Heart right ventricle (tissue), 16 donors: ENCODE measurements at places on chromosomes 3 and 15. TPM values are rescaled to one million over a fixed set of nuclear protein-coding genes. Genes with fewer than 3 reads are reported as not detected.

DNA sequence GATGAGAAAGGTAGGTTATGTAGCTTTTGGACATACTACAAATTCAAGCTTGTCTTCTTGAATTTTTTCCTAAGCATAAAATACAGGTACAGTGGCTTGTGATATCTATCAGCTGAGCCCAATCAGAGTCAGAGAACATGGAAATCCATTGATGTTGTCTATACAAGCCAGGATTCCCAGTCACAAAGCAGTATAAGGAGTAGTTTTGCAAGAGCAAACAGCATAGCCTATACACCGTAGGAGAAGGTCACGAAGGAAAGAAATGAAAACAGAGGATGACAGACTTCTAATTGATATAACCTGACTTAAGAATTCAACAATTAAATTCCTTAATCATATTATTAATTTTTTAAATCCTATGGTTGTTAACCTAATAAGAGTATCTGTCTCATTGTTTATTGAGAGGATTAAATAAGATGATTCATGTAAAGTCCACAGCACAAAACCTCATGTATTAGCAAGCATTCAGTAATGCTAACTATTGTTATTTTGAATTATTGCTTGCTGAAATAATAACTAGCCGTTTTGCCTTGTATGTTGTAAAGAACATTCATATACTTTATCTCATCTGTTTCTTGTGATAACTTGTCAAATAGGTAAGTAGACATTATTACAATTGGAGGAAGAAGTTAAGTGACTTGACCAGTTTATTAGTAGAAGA lies 276.6 kb upstream of the ZPLD1 start:
- DNase-seq, result no peak

DNA sequence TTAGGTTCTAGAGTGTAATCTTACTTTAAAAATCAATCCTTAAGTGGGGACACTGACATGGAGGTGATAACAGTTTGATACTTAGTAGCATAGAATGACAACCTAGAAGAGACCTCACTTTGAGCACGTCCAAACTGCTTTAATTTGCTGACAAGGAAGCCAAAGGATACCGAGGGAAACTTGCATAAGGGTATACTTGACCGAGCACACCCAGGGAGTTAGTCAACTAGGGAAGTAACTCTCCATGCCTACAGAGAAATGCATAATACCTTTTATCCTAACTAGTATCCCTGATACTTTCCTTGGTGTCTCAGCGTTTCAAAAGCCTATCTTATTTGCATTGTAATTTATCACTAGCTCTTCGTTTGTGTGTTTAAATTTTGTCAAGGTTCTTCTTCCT lies 5.5 kb upstream of the TPRG1 start:
- no peak for DNase-seq

Gene PLSCR5
- total RNA-seq, result not detected

DNA sequence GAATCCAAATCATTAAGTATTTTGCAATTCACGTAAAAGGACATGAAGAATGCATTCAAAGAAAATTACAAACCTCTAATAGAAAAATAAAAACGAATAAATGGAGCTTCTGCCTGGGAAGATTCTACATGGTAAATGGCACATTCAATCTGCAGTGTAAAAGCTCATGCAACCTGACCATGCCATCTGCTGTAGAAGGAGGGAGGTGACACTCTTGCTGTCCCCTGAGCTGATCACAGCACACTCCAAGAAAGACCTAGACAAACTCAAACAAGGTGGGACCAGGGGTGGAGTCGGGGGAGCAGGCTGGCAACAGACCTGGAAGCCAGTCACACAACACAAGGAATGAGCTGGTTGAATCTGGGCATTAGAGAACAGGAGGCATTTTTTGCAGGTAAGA lies 101.8 kb downstream of the BDH1 start:
- DNase-seq, result no peak

- DNase-seq, result no peak
Observed at GRCh38 chr15:84684092-84684491, 26.1 kb upstream of the NMB start.

DNA sequence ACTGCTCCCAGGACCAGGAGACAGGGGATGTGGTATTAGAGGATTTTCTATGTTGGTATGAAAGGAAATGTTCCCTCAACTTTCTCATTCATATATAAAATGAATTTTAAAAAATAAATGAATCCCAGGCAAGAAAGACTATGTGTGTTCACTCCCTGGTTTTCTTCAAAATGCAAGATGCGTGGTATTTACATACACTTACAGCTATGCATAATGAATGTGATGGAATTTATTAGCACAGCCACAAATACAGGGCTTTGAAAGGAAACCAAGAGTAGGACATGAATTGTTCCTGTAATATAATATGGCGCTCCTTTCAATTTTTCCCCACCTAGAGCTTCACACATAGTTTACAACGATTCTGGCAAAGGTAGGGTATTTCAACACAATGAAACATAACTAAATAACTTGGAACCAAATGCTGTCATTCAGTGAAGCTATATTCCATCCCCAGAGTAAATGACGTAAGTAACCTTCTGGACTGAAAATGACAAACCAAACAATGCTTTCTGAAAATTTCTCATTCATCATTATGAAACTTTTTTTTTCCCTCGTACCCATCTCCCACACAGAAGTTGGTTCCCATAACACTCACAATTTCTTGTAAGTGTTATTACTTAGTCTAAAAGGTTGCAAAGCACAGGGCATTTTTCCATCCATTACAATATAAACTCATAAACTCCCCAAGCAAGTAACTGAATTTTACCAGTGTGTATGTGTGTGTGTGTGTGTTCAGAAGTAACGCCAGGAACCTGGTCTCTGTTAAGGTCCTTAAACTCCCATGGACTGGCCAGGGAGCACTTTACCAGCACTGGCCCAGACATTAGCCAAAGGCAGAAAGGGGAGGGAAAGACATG lies 41.8 kb downstream of the CBLB start:
- DNase-seq, result no peak

DNA sequence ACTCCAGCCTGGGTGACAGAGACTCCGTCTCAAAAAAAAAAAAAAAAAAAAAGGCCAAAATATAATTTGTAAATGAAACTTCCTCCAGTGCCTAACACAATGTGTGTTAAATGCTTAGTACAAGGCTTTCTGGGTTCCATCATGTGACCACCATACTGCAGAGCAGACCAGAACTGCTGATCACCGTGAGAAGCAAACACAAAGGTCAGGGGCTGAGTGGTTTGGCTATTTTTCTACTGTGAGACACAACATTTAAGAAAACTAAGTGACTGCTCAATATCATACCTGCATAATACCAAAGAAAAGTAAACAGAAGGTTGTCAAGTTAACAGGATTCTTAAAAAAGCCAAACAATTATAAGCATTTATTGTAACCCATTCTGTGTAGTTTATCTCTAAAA lies 13.2 kb downstream of the ABCC5 start:
- DNase-seq, result peak; percentile 14

GRCh38 chr15:59283717-59284391 lies 77.2 kb downstream of the LDHAL6B start:
- DNase-seq, result no peak

Gene ATR
- total RNA-seq, result 12.2 TPM

DNA sequence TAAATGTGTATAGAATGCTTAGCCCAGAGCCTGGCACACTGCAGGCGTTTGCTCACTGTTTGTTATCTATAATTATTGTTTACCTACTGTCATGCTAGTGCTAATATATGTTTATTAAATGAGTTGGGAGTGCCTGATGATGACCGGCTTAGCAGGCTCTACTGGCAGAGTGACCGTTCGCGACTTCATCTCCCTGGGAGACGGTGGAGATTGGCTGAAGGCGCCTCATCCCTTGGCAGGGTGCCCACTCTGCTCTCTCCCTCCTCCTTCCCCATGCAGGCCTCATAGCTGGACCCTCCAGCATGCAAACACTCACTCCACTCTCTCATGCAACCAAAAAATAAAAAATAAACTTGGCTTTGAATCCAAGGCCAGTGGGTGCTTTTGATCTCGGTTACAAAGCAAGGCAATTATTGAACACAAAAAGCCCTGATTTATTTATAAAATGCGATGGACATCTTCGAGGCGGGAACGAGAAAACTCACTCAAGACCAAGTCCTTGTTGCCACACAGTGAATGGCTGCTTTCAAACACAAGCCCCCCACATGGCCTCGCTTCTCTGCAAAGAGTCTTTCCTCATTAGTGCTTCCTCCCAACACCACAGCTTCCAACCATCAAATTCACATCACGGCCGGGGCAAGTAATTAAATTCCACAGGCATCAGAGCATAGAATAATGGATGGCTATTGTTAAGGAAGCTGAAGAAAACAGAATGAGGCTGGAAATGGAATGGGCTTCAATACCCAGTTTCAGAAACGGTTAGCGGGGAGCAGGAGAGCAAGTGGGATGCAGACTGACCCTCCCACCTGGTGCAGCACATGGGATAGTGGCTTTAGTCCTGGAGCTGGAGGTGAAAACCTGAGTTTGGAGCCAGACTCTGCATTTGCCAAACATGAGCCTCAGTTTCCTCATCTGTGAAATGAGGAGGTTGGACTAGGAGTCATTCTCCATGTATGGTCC lies 135.7 kb upstream of the RAD18 start:
- DNase-seq, result no peak

GRCh38 chr15:60718661-60719069 lies 239.7 kb upstream of the ICE2 start:
- DNase-seq, result no peak

GRCh38 chr15:88400084-88400483 lies 67.1 kb downstream of the MRPL46 start:
- DNase-seq, result no peak

- no peak for DNase-seq
Observed at GRCh38 chr3:18725668-18726407, 300.7 kb upstream of the SATB1 start.

Gene GLDN
- 9.6 TPM for total RNA-seq

Gene GOLGA6D
- total RNA-seq, result not detected

GRCh38 chr15:29669823-29670222 lies 152.4 kb downstream of the TJP1 start:
- DNase-seq, result no peak

GRCh38 chr3:25900161-25900560 lies 110.3 kb downstream of the OXSM start:
- no peak for DNase-seq

Gene SCN11A
- 0.04 TPM for total RNA-seq

GRCh38 chr3:48617559-48617958 lies 4.0 kb downstream of the TMEM89 start:
- DNase-seq, result no peak
